Adrenal gland (tissue), 19 donors: ENCODE measurements at places on chromosomes 11 and 22. TPM values are rescaled to one million over a fixed set of nuclear protein-coding genes. Genes with fewer than 3 reads are reported as not detected.
A peak's percentile ranks its signal among the peaks of the same experiment; 100 is the strongest.

DNA sequence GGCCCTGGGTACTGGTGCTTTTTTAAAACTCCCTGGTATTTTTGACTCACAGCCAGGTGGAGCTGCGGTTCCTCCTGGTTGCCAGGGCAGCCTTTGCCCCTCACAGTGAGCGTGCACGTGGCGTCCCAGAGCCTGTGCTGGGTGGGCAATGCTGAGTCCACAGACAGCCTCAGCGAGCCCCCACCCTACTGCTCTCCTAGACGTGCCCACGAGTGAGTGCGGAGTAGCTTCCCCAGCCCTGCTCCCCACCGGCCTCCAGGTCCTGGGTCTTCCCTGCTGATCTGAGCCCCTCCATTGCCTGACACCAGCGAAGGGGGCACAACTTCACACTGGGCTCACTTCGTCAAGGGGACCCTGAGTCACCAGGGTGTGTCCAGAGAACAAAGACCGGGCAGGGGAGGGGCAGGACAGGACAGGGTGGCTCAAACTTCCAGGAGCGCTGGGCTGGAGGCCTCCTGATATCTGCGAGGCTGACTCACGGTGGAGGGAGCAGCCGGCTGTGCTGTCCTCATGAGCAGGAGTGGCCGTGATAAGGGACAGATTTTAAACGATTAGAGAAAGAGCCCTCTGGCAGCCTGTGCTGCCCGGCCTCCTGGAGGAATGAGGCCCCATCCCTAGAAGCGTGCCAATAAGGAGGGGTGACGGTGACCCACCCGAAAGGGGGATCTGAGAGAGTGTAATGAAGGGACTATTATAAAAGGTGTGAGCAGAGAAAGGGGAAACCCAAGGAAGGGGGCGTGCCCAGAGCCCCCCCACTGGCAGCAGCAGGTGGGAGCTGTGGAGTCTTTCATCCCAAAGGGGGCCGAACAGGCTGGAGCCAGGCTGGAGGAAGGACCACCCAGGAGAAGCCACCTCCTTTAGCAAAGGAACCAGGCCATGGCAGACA lies 129.3 kb upstream of the FGF3 start:
- peak; percentile 41 for DNase-seq
- no peak overlapping the region for H3K27ac ChIP-seq
- H3K36me3 ChIP-seq: no peaks in the 10 kb centered on the region
- no peaks in the 10 kb centered on the region for H3K4me1 ChIP-seq

GRCh38 chr11:71491531-71491930 lies 35.5 kb upstream of the KRTAP5-7 start:
- no peaks in the 10 kb centered on the region for H3K27me3 ChIP-seq
- H3K4me1 ChIP-seq: no peaks in the 10 kb centered on the region
- no peak overlapping the region for H3K4me3 ChIP-seq
- no peak overlapping the region for H3K27ac ChIP-seq
- DNase-seq: no peak
- peaks cover 24% of the 10 kb centered on the region for H3K36me3 ChIP-seq

GRCh38 chr11:77359481-77359880 lies 58.0 kb upstream of the GDPD4 start:
- no peak overlapping the region for H3K4me3 ChIP-seq
- no peaks in the 10 kb centered on the region for H3K4me1 ChIP-seq
- no peaks in the 10 kb centered on the region for H3K36me3 ChIP-seq
- no peaks in the 10 kb centered on the region for H3K27me3 ChIP-seq
- H3K27ac ChIP-seq: no peak overlapping the region

DNA sequence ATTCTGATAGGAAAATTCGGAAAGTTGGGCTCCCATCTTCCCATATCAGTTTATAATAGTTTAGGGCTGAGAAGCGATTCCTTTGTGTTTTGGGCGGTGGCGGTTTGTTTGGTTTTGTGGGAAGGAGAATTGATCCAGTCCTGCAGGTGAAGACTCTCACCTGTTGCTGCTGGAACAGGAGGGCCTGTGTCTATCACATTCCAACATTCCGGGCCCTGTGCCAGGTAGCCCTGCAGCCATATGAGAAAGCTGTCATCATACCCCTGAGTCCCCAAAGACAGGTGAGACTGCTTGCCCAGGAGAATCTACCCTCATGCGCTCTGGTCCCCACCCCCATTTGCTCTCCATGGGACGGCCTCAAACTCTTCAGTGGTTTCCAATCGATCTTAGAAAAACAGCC lies 62.1 kb downstream of the TRAF6 start:
- peaks cover 10% of the 10 kb centered on the region for H3K4me1 ChIP-seq
- no peak overlapping the region for H3K4me3 ChIP-seq
- H3K27ac ChIP-seq: no peak overlapping the region
- DNase-seq: no peak

Gene C11orf86
- total RNA-seq: 29.9 TPM

Gene BRSK2
- total RNA-seq: 1.1 TPM

GRCh38 chr11:10654811-10655150 lies 38.8 kb downstream of the IRAG1 start:
- no peak for DNase-seq
- H3K36me3 ChIP-seq: no peaks in the 10 kb centered on the region
- H3K27me3 ChIP-seq: no peaks in the 10 kb centered on the region
- peaks cover 42% of the 10 kb centered on the region for H3K4me1 ChIP-seq
- no peak overlapping the region for H3K4me3 ChIP-seq
- peak overlapping the region; percentile 92 for H3K27ac ChIP-seq

DNA sequence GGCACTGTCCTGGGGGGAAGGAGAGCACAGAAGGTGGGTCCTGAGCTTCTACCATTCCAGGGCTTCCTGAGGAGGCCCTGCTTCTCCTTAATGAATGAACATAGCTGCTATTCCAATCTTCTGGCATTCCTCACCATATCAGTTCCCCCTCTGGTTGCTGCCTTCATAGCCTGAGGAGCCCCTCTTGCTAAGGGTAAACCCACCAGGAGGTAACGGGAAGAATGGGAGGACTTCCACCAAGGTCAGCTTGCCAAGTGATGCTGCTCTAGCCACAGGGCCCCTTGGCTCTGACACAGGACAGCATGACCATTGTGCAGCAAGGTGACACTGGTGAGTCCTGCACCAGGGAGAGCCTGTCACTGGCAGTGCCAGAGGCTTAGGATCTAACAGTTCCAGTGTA lies 1022.5 kb downstream of the TBC1D22A start:
- H3K27me3 ChIP-seq: no peaks in the 10 kb centered on the region
- H3K27ac ChIP-seq: no peak overlapping the region
- no peak overlapping the region for H3K4me3 ChIP-seq
- no peaks in the 10 kb centered on the region for H3K36me3 ChIP-seq
- H3K4me1 ChIP-seq: no peaks in the 10 kb centered on the region

DNA sequence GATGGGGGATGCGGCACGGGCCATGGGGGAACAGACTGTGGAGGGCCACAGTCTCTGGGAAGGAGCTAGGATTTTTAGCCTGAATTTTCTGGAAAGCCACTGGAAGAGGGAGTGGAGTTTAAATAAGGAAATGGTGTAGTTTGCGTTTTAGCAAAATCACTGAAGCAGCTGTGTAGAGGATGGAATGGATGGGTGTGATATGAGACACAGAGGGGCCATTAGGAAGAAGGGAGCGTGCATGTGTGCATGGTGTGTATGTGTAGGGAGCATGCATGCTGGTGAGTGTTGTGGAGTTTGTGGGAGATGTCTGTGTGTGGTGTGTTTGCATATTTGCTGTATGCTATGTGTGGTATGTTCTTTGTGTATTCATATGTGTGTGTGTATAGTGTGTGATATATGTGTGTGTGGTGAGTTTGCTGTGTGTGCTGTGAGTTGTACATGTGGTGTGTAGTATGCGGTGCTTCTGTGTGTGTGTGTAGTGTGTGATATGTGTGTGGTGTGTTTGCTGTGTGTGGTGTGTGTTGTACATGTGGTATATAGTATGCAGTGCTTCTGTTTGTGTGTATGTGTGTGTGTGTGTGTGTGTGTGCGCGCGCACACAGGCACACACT lies 67.6 kb downstream of the FBXO7 start:
- no peaks in the 10 kb centered on the region for H3K27me3 ChIP-seq
- no peaks in the 10 kb centered on the region for H3K36me3 ChIP-seq
- no peaks in the 10 kb centered on the region for H3K4me1 ChIP-seq
- H3K27ac ChIP-seq: peak overlapping the region; percentile 65
- H3K4me3 ChIP-seq: no peak overlapping the region

GRCh38 chr11:907668-908067 lies 2.9 kb downstream of the CHID1 start:
- no peak overlapping the region for H3K4me3 ChIP-seq
- no peak overlapping the region for H3K27ac ChIP-seq
- peaks cover 17% of the 10 kb centered on the region for H3K4me1 ChIP-seq
- DNase-seq: no peak
- no peaks in the 10 kb centered on the region for H3K27me3 ChIP-seq
- H3K36me3 ChIP-seq: peaks cover 17% of the 10 kb centered on the region

GRCh38 chr11:21710809-21711208 lies 482.1 kb upstream of the ANO5 start:
- no peak overlapping the region for H3K27ac ChIP-seq
- H3K36me3 ChIP-seq: no peaks in the 10 kb centered on the region
- no peaks in the 10 kb centered on the region for H3K27me3 ChIP-seq
- no peak overlapping the region for H3K4me3 ChIP-seq
- no peaks in the 10 kb centered on the region for H3K4me1 ChIP-seq

- no peak overlapping the region for H3K4me3 ChIP-seq
- H3K27ac ChIP-seq: no peak overlapping the region
- H3K36me3 ChIP-seq: no peaks in the 10 kb centered on the region
- no peaks in the 10 kb centered on the region for H3K4me1 ChIP-seq
- DNase-seq: no peak
These were observed 9.4 kb downstream of the AGBL2 start for GRCh38 chr11:47705721-47706120.

- no peak overlapping the region for H3K27ac ChIP-seq
- H3K27me3 ChIP-seq: no peaks in the 10 kb centered on the region
- peaks cover 7% of the 10 kb centered on the region for H3K4me1 ChIP-seq
- no peak for DNase-seq
- H3K36me3 ChIP-seq: no peaks in the 10 kb centered on the region
These were observed 30.2 kb downstream of the LRP5 start for GRCh38 chr11:68342459-68343158.

GRCh38 chr11:2793701-2794045 lies 91.9 kb downstream of the CDKN1C start:
- peak; percentile 10 for DNase-seq
- H3K27ac ChIP-seq: no peak overlapping the region
- H3K4me3 ChIP-seq: no peak overlapping the region
- H3K4me1 ChIP-seq: no peaks in the 10 kb centered on the region

Gene HIC2
- total RNA-seq: 2.6 TPM

GRCh38 chr11:17244046-17244445 lies 32.5 kb upstream of the NUCB2 start:
- DNase-seq: no peak
- no peaks in the 10 kb centered on the region for H3K4me1 ChIP-seq
- no peak overlapping the region for H3K27ac ChIP-seq
- no peaks in the 10 kb centered on the region for H3K27me3 ChIP-seq

DNA sequence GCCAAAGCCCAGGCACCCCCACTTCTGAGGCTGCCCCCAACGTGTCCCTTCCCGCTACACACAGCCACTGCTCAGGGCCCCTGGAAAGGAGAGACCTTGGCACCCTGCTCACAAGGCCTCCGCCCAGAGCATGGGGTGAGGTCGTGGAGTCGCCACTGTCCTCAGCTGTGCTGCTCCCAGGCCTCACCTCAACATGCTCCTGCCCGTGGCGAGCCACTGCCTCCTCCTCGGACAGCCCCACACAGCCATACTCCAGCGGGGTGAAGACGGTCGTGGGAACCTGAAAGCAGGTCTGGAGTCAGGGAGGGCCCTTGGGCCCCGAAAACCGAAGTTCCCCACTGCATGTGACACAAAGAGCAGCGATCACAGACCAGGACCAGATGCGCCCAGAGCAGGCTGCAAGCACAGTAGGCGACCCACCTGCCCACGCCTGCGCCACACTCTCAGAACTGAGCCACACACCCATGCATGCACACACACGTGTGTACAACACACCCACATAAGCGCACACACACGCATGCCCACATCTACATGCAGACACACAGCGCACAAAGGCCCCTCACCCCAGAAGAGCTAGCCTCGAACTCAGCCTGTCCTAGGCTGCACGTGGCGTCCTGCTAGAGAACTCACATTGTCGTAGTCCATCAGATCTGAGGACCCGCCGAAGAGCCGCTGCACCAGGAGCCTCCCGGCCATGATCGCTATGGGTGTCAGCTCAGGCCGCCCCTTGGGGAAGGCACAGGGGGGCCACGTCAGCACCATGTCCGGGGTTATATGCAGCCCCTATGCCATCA lies 25.5 kb upstream of the GNB1L start:
- H3K4me3 ChIP-seq: no peak overlapping the region
- H3K27ac ChIP-seq: no peak overlapping the region
- H3K36me3 ChIP-seq: no peaks in the 10 kb centered on the region
- H3K4me1 ChIP-seq: no peaks in the 10 kb centered on the region
- DNase-seq: no peak
- H3K27me3 ChIP-seq: no peaks in the 10 kb centered on the region

Gene AIFM3
- total RNA-seq: 1.9 TPM

- no peak overlapping the region for H3K27ac ChIP-seq
- H3K27me3 ChIP-seq: no peaks in the 10 kb centered on the region
- H3K36me3 ChIP-seq: no peaks in the 10 kb centered on the region
- no peak overlapping the region for H3K4me3 ChIP-seq
- DNase-seq: no peak
These were observed 7.3 kb downstream of the F2 start for GRCh38 chr11:46726206-46726862.

Gene NADSYN1
- 77.4 TPM for total RNA-seq

Gene UBQLN3
- total RNA-seq: 0.25 TPM

- H3K27ac ChIP-seq: no peak overlapping the region
- no peak for DNase-seq
- no peak overlapping the region for H3K4me3 ChIP-seq
- peaks cover 8% of the 10 kb centered on the region for H3K4me1 ChIP-seq
These were observed 203.1 kb upstream of the MTMR2 start for GRCh38 chr11:96126917-96127595.

DNA sequence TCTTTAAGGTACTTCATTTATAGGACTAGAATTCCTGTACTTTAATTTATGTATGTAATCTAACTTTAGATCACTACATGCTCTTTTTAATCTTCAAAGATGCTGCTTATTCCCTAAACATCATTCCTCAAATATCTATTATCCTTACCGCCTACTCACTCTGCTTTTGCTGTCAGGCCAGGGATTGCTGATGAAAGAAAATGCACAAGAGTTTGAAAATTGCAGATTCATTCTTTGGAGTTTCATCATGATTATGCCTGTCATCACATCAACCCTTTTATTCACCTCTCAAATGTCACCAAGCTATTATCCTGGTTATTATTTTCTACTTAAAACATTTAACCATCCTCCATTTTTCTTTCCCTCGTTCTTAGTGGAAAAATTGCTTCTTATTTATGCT lies 802.7 kb downstream of the METTL15 start:
- no peaks in the 10 kb centered on the region for H3K4me1 ChIP-seq
- H3K27ac ChIP-seq: no peak overlapping the region
- H3K4me3 ChIP-seq: no peak overlapping the region
- no peak for DNase-seq

DNA sequence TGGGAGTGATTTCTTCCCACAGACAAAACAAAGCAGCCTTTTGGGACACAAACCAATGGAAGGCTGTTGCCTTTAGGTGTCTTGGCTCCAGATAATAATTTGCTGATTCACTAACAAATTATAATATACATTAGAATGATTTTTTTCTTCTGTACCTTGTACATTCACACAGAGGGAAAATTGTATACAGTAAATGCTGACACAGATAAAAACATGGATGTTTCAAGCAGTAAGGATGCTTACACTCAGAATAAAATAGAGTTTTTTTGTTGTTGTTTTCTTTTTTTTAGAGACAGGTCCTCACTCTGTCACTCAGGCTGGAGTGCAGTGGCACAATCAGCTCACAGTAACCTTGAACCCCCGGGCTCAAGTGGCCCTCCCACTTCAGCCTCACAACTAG lies 109.2 kb upstream of the TRPC6 start:
- H3K4me1 ChIP-seq: no peaks in the 10 kb centered on the region
- H3K27me3 ChIP-seq: no peaks in the 10 kb centered on the region
- H3K4me3 ChIP-seq: no peak overlapping the region
- no peak overlapping the region for H3K27ac ChIP-seq
